EL (cell line): ENCODE measurements at places on chromosomes 3 and 15.

GRCh38 chr3:128190501-128190900 is 37.2 kb downstream of the EEFSEC start:
- DNase-seq, result peak; percentile 6

DNA sequence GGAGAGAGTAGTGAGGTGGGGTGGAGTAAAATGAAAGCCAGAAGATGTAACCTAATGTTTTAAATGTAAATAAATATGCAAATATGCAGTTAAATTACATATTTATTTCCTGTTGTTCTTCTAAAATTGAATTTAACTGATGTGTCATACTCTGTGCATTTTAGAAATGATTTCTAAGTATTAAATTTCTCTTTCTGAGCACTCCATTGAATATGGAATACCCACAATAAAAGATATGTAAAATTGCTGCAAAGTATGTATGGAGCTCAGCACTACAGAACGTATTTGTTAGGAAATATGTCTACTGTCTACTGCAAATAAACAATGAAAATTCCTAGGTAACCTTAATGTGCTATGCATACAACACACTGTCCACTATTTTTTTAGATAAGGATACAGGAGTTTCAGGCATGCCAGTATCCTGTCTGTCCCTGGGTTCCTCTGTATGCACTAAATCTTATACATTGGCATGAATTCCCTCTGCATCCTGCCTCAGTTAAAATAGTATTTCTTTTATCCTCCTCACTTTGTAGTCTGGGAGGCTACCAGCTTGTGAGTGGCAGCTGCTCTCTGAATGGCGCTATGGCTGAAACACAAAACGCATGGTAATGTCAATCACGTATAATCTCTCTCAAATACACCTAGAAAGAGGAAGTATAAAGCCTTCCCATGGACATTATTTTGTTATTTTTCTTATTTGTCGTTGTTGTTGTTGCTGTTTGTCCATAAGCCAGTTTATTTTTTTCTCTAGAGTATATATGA is 579.5 kb downstream of the PYDC2 start:
- no peak for DNase-seq

- no peak for DNase-seq
Measured at GRCh38 chr15:34984889-34985630, 3.0 kb downstream of the ZNF770 start.

DNA sequence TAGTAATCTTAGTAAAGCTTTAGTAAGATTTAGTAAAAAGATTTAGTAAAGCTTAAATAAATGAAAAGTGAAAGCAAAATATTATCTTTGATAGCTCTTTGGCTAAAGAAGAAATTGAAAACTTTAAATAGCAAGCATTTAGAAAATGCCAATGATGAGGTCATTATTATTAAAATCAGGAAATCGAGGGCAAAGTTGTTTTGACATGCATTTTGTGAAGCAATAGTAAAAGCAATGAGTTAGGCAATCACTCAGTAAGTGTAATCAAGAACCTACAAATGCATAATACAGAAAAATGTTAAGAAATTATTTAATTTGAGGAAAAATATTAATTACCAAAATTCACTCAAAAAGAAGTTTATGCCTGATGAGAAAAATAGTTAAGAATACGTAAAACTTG is 280.3 kb upstream of the MME start:
- DNase-seq, result peak; percentile 26

- DNase-seq, result no peak
Measured at GRCh38 chr3:169334991-169335390, 328.5 kb downstream of the MECOM start.

DNA sequence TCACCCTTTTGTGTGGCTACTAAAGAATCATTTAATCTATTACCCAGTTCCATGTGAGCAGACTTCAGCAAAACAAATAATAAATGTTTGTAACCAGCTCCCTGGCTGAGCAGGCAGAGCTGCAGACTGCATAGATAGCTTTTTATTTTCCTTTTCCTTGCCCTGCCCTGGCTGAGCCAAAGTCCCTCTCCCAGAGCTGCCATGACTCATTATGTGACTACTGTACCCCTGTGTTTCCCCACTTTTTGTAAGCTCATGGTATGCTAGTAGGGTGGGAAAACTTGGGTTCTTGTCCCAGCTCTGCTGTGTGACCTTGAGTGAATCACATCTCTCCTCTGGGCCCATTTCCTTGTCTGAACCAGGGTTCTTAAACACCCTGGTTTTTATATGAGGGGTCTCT is 127.5 kb downstream of the CLSTN2 start:
- no peak for DNase-seq

- DNase-seq, result no peak
Measured at GRCh38 chr3:76570436-76571057, 469.4 kb upstream of the ROBO2 start.

DNA sequence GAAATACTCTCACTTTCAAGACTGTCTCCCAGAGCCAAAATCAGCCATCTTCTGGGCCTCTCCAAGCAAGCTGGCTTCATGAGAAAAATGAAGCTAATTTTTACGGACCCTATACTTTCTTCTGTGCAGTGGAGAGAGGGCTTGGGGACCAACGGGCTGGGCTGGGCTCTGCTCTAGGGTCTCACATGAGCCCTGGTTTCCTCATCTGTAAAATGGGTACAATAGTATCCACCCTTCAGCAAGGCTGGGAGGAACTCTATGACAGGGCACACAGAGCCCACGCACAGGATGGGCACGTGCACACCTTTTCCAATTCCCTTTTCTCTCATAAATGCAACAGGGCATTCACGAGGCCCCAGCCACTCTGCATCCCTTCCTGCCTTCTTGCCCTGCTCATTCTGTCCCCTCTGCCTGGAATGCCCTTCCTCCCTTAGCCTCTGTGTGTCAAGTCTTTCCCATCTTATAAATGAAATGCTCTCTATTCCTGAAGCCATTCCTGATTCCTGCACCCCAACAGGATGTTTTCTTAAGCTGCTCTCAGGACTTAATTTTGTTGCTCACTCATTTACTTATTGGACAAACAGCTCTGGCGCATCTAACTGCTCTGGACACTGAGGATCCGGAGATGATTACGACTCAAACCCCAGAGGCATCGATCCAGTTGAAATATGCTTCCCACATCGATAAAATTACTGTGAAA is 32.9 kb upstream of the SEC13 start:
- peak; percentile 34 for DNase-seq

GRCh38 chr3:133943639-133944141 is 48.0 kb upstream of the RAB6B start:
- DNase-seq, result peak; percentile 83

DNA sequence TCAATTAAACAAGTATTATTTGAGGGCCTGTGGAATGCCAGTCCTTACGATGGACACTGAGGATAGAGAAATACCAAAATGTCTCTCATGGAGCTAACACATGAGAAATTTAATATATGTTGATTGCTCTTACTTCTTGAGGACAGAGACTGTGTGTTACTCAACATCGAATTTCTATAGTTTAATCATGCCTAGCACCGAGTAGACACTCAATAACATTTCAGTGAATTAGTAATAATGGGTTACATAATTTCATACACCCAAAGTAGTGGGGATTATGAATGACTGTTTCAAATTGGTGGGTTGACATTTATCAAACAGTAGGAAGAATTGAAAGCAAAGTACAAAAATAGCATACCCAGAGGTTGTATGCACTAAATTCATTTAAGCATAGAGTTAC is 11.2 kb downstream of the FMN1 start:
- DNase-seq, result no peak

GRCh38 chr15:39426552-39427532 is 154.0 kb upstream of the THBS1 start:
- peak; percentile 49 for DNase-seq

- no peak for DNase-seq
Measured at GRCh38 chr3:176855901-176856486, 341.3 kb downstream of the TBL1XR1 start.

- DNase-seq, result no peak
Measured at GRCh38 chr3:1228289-1228688, 135.5 kb downstream of the CNTN6 start.

- no peak for DNase-seq
Measured at GRCh38 chr3:59677747-59678702, 628.2 kb upstream of the CFAP20DC start.

DNA sequence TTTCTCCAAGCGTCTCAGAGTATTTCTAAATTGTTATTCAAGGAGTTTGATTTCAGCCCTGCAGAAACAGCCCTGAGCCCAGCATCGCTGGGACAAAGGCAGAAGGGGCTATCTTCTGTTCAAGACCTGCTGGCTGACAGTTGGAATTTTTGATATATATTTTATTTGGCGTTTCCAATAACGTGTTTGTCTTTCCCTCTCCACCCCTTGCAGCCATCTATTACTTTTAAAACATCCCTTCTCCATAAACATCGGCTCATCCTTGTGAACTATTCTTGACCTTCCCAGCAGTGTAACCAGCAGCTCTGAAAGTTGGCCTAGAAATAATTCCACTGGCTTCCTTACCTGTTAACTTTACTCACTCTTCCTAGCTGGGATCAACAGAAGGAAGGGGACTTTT is 5.5 kb upstream of the MEIS2 start:
- DNase-seq, result no peak

DNA sequence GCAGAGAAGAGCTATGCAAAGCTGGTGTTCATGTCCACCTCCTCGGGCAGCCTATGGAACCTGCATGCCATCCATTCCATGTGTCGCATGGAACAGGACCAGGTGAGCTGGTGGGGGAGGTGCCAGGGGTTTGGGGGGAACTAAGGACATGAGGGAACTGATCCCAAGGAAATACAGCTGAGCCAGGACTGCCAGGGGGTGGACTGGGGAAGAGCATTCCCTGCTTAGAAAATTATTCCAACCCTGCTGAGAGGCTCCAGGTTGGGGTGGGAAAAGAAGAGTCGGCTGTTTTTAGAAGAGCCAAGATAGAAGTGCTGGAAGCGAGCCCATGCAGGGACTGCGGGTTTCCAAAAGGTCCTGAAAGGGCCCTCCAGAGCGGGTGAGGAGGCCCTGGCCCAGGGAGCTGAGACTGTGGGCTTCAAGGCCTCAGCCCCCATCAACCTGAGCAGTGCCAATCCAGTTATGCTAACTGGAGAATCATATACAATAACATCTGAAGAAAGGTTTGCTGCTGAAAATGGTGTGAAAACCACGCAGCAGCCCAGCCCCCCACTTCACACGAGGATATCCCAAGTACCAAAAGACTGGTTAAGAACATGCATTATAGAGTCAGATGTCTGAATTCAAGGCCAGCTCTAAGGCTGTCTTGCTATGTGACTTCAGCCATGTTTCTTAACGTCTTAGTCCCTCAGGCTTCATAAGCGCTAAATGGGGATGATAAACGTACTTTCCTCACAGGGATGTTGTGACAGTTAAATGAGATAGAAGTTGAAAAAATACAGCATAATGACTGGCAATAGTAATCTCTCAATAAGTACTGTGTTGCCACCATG is 7.8 kb downstream of the DISP2 start:
- DNase-seq, result no peak

DNA sequence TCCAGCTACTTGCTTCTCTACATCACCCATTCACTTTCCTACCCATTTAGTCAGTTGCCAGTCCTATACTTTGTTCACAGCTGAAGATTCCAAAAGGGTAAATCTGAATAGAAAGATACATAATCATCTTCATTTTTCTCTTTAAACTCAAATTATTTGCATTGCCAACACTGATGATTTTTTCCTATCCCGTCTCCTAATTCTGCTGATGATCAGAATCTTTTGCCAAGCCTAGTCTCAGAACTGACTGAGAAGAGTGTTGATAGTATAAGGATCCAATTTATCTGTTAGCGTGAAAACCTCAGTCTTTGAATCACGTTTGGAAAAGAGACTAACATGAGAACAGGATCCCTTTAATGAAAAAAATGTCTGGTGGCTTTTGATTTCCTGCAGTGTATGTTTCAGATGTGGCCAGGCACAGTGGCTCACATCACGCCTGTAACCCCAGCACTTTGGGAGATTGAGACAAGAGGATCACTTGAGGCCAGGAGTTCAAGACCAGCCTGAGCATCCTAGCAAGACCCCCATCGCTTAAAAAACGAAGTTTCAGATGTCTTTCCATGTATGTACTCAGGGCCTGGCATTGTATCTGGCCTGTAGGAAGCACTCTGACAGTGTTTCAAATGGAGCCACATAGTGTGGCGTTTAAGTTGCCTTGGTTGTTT is 169.4 kb downstream of the KLHL25 start:
- no peak for DNase-seq

- no peak for DNase-seq
Measured at GRCh38 chr3:140859592-140860336, 81.9 kb upstream of the SLC25A36 start.

DNA sequence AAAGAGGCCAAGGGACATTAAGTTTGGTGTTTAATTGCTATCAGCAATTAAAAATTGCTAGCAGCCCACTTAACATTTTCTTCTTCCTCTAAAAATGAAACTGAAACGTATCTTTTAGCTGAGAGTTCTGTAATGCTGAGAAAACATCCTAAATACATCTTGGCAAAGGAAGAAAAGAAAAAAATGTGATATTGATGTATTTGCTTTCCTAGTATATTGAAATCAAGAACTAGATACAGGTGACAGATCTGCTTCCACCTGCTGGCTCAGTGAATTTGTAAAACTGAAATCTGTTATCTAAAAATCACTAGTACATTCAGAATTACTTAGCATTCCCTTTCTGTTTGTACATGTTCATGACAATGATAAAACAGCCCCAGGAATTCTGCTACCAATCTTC is 283.2 kb downstream of the ZBTB20 start:
- no peak for DNase-seq

- no peak for DNase-seq
Measured at GRCh38 chr15:61232266-61232665, 3.2 kb upstream of the RORA start.

- no peak for DNase-seq
Measured at GRCh38 chr15:101406036-101406435, 83.5 kb downstream of the PCSK6 start.

DNA sequence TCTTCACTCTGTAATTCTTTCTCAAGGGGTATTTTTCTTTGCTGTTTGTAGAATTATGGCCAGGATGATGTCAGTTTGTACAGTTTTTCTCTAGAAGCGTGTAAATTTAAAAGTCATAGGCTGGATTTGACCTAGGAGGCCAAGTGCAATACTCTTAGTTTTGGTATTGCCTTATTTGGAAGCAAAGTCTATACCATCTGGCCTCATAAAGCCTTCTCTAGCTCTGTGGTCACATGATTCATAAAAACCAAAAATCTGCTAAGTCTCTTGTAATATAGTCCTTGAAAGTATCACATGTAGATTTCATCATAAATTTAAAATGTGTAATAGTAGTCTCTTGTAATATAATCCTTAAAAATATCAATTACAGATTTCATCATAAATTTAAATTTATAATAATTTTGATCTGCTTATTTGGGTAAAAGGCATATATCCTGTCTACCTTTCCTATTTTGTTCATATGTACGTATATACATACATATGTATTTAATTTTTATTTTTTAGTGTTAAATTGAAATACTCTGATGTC is 25.6 kb downstream of the TEX9 start:
- peak; percentile 30 for DNase-seq

- DNase-seq, result no peak
Measured at GRCh38 chr15:76342058-76342381, 5.4 kb downstream of the ISL2 start.

- no peak for DNase-seq
Measured at GRCh38 chr15:31782951-31783350, 247.4 kb upstream of the CHRNA7 start.
